ENCODE measurements at places on chromosomes 5 and 9.

DNA sequence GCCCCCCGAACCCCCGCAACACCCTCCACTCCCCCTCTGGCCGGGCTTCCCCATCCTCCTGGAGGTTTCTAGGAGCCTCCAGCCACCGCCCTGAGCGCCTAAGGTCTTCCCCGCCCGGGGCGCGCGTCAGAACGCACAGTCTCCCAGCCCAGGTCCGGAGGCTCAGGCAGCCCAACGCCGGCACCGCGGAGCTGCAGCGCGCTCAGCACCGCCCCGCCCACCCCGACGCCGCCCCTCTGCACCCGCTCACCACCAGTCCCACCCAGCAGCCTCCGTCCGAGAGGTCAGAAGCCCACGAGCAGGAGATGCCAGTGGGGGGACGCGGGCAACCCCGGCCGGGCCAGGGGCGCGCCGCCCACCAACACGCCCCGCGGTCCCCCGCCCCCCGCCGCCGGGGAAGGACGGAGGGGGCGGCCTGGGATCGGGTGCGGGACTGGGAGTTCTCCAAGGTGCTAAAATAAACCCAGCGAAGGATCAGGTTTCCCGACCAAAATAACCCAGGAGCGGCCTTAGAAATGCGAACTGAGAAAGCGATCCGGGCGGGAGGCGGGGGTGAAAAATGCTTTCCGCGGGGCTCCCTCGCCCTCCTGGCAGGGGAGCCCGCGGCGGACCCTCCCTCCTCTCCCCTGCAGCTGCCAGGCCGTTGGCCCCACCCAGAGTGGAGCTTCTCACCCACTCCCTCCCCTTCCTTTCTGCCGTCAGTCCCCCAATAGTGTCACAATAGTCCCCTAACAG lies 6.5 kb upstream of the FAM78A start:
- peaks cover 2% of the 10 kb centered on the region for H3K36me3 ChIP-seq
- peaks cover 29% of the 10 kb centered on the region for H3K27me3 ChIP-seq
- peaks cover 25% of the 10 kb centered on the region for H3K4me1 ChIP-seq
- DNase-seq: no peak

- no peak overlapping the region for H3K4me3 ChIP-seq
- no peaks in the 10 kb centered on the region for H3K4me1 ChIP-seq
- H3K27me3 ChIP-seq: no peaks in the 10 kb centered on the region
- H3K36me3 ChIP-seq: no peaks in the 10 kb centered on the region
- H3K27ac ChIP-seq: no peak overlapping the region
Measured at GRCh38 chr5:67092535-67092934, 104.1 kb downstream of the CD180 start.

GRCh38 chr9:123064716-123065115 lies 31.2 kb downstream of the GPR21 start:
- no peak overlapping the region for H3K27ac ChIP-seq
- DNase-seq: no peak
- H3K36me3 ChIP-seq: peaks cover 7% of the 10 kb centered on the region
- H3K4me1 ChIP-seq: no peaks in the 10 kb centered on the region
- H3K4me3 ChIP-seq: no peak overlapping the region

DNA sequence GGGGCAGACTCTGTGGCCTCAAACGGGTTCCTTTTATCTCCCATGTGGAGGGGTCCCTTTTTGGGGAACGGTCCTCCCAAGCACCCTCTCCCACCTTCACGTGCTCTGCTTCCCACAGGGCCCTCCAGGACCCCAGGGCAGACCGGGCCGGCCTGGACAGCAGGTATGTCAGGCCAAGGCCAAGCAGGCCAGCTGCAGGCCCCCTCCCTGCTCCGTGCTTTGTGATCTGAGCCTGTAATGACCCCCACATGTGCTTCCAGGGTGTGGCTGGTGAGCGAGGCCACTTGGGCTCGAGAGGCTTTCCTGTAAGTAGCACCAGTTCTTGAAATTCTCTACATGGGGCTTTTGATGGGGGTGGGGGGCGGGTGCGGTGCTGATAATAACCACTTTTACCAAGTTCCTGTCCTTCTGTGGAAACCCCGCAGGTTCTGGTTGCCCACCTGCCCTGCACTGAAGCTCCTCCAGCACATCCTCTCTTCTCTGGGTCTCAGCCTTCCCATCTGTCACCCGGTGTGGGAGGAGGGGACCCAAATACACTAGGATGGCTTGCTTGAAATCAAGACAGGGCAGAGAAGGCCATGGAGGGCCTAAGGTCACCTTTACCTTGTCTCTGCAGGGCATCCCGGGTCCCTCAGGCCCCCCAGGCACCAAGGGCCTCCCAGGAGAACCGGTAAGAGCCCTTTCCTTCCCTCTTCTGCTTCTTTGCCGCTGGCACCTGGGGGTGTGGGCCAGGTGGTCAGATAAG lies 57.9 kb upstream of the ORM1 start:
- no peak overlapping the region for H3K4me3 ChIP-seq
- H3K36me3 ChIP-seq: no peaks in the 10 kb centered on the region
- no peak overlapping the region for H3K27ac ChIP-seq
- no peak for DNase-seq
- H3K27me3 ChIP-seq: no peaks in the 10 kb centered on the region

- DNase-seq: no peak
- H3K27me3 ChIP-seq: no peaks in the 10 kb centered on the region
- H3K4me3 ChIP-seq: no peak overlapping the region
- no peaks in the 10 kb centered on the region for H3K36me3 ChIP-seq
- no peaks in the 10 kb centered on the region for H3K4me1 ChIP-seq
- H3K27ac ChIP-seq: no peak overlapping the region
Measured at GRCh38 chr5:66443462-66444130, 152.6 kb upstream of the MAST4 start.

DNA sequence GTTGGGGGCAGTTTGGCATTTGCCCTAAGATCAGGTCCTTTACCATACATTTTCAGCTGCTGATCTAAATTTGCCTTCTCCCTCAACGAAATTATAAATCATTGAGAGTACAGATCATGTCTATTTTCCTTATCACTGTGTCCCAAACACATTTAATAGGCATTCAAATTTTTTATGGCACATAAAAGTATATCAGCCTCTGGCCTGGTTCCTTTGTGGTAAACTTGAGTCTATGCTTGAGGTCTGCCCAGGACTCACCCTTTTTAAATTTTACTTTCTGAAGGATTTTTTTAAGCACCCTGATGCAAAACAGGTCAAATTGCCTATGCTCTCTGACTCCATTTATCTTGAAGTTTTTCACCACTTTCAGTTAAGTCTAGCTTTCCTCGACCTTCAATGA lies 163.6 kb upstream of the GRIN3A start:
- H3K36me3 ChIP-seq: no peaks in the 10 kb centered on the region
- no peak overlapping the region for H3K27ac ChIP-seq
- no peaks in the 10 kb centered on the region for H3K4me1 ChIP-seq
- no peak for DNase-seq
- H3K27me3 ChIP-seq: no peaks in the 10 kb centered on the region

Data from activated CD8-positive, alpha-beta T cell treated with anti-CD3 and anti-CD28 coated beads, Interleukin-2, amount 10 ng/mL, durations not matched to agents 7 days and 5 days (primary cell).